ENCODE measurements at places on chromosomes 7 and 10. TPM values are rescaled to one million over a fixed set of nuclear protein-coding genes. Genes with fewer than 3 reads are reported as not detected.

GRCh38 chr10:106799776-106800175 is 364.7 kb downstream of the SORCS1 start:
- no peak for DNase-seq

GRCh38 chr10:5512881-5513612 is 11.7 kb upstream of the CALML3 start:
- DNase-seq: no peak

ZNF727 gene
- 0.28 TPM for total RNA-seq

TSPAN12 gene
- 0.41 TPM for total RNA-seq
